HT1080 (cell line): ENCODE measurements at places on chromosomes 1 and 21.
A peak's percentile ranks its signal among the peaks of the same experiment; 100 is the strongest.

DNA sequence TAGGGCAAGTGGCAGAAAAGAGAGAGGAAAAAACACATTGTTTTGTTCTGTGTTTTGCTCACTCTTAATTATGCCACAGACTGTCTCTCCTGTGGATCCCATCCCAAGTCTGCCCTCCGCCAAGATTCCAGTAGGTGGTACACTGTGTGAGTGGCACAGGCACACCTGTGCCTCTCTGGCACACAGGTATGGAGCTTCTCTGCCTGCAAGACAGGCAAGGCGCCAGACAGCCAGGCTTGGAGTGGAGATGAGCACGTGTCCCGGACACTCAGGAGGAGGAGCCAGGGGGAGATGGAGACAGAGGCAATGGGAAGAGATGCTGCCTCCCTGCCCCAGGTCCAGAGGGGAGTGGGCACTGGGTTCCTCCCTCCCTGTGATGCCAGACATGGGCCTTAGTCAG, 6.5 kb upstream of the GRIK3 start:
- DNase-seq, result no peak

- DNase-seq, result no peak
Measured at GRCh38 chr1:17056551-17056950, 2.7 kb upstream of the SDHB start.

DNA sequence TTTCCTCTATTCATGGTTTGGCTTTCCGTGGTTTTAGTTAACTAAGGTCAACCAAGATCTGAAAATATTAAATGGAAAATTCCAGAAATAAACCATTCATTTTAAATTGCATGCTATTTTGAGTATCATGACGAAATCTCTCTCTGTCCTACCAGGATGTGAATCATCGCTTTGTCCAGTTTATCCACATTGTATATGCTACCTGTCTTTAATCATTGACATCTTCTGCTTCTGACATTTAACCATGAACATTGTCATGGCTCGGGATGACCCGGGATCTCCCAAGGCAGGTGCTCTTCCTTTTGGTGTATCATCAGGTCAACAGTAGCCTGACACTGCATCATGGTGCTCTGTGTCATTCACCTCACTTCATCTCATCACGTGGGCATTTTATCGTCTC, 125.5 kb upstream of the HNRNPU start:
- DNase-seq, result peak; percentile 48

DNA sequence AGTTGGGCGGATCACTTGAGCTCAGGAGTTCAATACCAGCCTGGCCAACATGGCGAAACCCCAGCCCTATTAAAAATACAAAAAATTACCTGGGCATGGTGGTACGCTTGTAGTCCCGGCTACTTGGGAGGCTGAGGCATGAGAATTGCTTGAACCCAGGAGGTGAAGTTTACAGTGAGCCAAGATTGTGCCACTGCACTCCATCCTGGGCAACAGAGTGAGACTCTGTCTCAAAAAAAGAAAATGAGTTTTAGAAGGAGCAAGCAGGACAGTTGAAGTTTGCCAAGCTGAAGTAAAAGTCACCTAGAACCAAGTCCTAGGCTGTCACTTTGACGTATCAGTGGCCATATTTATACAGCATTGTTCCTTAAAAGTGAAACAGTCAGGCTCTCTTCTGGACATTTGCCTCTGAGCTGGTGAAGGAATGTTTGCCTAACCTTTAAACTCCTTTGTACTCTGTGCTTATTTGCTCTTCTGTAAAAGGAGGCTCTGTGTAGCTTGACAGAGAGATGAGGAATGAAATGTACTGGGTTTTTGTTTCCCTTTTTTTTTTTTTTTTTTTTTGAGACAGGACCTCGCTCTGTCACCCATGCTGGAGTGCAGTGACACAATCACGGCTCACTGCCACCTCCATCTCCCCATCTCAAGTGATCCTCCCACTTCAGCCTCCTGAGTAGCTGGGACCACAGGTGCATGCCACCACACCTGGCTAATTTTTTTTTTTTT, 2.8 kb downstream of the RAB4A start:
- no peak for DNase-seq

GRCh38 chr1:245589316-245589715, 434.5 kb downstream of the KIF26B start:
- DNase-seq, result no peak

DNA sequence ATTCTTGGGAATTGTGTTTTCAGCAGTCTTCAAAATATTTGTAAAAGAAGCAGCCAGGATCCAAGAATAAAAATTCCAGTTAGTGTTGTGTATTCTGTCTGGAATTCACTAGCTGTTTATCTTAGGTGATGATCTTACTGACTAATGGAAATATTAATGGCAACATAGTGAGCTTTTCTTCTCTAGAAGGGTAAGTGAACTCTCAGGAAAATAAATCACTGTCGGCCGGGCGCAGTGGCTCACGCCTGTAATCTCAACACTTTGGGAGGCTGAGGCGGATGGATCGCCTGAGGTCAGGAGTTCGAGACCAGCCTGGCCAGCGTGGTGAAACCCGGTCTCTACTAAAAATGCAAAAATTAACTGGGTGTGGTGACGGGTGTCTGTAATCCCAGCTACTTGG, 87.4 kb upstream of the KIF1B start:
- no peak for DNase-seq

- DNase-seq, result no peak
Measured at GRCh38 chr1:231124746-231125145, 37.1 kb upstream of the TRIM67 start.

DNA sequence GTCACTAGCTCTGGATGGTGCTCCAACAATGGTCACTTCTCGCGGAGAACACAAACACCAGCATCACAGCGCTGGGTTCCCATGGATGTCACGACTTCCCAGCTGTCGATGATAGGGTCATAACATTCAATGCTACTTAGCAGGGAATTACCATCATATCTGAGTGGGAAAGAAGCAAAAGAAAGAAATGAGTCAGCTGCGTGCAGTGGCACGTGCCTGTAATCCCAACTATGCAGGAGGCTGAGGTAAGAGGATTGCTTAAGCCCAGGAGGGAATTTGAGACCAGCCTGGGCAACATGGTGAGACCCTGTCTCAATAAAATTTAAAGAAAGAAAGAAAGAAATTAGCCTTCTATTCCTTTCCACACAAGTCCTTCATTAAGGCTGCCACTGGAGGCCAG, 3.6 kb upstream of the RABIF start:
- DNase-seq, result no peak

DNA sequence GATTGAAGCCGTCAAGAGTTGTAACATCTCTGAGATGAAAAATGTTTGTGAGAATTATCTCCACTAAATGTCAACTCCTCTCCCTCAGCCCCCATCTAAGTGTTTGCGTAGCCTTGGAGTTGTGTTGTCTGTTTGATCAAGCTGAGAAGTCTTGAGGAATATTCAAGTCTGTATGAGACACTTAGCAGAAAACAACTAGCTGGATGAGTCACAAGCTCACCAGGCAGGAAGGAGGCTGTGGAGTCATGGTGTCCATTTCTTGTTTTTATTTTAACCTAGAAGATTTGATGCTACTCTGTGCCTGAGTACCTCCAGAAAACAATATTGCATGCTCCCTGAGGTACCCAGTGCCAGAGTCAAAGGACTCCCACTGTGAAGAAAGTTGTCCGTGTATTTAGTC, 211.6 kb upstream of the PLXNA2 start:
- DNase-seq, result peak; percentile 78

DNA sequence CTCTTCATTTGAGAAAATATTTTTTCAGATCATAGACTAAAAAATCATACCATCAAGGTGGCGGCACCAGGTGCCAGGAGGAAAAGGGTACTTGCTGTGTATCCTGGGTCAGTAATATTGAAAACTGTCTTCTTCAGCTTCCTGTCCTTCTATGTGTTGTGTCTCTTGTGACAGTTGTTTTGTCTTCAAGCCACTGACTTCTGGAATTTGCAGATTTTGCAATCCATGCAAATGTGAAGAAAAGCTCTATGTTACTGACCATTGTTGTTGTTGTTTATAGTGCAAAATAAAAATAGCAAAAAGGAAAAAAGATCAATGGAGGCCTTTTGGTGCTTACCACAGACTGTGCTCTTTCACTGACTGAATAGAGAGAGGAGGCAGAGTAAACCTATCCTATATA, 83.2 kb upstream of the RHOU start:
- no peak for DNase-seq

DNA sequence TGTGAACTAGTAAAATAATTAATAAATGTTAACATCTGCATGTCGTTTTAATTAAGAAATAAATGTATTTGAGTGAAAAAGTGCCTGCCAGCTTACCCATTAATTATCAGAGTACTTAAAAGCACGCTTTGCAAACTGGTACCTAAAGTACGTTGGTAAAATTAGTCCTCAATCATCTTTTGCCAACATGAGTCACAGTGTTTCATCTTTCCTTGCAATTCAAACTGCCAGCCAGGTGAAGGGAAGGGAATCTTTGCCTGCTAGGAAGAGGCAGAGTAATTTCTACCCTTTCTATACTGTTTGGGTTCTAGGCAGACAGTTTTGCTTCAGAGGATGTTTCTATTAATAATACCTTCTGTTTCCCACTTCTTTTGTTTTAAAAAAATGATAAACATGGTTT, 57.2 kb upstream of the CNIH3 start:
- DNase-seq, result no peak

DNA sequence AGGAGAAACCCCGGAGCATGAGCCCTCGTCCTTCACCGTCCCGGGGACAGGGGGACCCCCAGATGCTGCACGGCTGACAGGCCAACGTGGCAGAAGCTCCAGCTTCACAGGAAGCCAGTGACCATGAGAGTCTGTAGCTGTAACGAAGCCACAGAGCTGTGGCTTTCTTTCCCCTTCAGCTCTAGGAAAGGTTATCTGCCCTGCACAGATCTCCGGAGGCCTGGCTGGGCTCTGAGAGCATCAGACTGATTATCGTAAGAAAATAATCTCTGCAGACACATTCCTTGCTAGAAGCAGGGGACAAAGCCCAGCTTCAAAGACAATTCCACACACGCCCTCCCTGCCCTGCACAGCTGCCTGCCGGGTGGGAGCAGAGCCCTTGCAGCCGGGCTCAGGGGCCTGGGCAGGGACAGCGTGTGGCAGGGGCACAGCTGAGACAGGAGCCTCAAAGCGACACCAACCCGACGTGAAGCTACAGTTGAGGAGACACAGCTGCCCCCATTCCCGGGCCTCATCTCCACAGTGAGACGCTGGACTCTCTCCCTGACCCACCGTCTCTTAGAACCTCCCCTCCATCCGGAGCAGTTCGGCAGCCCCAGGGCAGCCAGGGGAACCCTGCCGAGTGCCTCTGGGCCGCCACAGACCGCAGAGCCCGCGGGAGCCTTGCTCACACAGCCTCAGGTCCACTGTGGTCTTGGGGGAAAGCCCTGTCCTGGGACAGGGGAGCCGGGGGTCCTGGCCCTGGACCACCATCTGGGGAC, 30.6 kb downstream of the POFUT2 start:
- no peak for DNase-seq

DNA sequence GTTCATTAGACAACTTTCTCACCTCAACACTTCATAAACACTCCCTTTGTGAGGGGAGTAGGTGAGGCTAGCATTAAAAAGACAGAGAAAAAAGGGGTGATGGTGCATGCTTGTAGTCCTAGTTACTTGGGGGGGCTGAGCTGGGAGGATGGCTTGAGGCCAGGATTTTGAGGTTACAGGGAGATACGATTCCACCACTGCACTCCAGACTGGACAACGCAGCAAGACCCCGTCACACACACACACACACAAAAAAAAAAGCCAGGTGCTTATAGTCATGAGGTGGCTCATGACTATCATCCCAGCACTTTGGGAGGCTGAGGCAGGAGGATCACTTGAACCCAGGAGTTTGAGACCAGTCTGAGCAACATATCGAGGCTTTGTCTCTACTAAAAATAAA, 29.6 kb downstream of the GON4L start:
- no peak for DNase-seq

- no peak for DNase-seq
Measured at GRCh38 chr1:167065471-167065870, 24.7 kb downstream of the GPA33 start.

GRCh38 chr21:33293811-33294216, 27.6 kb downstream of the IL10RB start:
- DNase-seq, result no peak

GRCh38 chr21:29638138-29638537, 301.7 kb downstream of the GRIK1 start:
- DNase-seq, result no peak

GRCh38 chr1:193309936-193310475, 123.6 kb upstream of the B3GALT2 start:
- DNase-seq, result no peak

DNA sequence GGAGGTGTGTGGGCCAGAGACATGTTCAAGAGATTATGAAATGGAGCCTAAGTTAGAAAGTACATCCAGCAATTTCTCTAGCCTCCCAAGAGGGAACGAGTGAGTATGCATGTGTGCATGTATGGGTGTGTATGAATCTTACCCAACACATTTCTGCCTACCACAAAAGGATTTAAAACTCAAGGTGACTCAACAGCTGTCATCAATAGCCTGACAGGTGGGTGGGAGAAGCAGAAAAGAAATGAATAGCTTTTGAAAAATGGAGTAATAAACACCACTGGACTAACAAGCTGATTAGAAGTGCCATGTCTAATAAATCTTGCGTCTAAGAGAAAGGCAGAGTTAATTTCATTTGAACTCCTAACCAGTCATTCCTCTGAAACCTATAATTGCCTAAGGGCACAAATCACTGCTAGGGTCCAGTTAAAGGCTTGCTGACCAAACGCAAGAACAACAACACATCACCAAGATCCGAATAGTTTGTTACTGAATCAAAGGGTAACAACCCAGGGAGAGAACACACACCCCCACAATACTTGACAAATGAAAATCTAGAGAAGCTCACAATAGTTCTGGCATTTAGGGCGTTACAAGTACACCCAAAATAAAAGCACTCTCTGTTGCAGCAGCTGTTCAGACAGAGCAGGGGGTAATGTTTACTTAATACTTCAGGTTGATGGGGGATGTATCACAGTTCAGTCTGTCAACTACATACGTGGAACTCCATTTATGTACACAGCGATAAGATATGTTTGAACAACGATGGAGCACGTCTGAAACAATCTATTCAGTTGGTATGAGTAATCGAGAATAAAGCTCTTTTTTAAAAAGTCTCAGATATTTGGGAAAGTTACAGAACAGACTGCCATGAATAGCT, 1.4 kb downstream of the KIAA0319L start:
- peak; percentile 60 for DNase-seq

DNA sequence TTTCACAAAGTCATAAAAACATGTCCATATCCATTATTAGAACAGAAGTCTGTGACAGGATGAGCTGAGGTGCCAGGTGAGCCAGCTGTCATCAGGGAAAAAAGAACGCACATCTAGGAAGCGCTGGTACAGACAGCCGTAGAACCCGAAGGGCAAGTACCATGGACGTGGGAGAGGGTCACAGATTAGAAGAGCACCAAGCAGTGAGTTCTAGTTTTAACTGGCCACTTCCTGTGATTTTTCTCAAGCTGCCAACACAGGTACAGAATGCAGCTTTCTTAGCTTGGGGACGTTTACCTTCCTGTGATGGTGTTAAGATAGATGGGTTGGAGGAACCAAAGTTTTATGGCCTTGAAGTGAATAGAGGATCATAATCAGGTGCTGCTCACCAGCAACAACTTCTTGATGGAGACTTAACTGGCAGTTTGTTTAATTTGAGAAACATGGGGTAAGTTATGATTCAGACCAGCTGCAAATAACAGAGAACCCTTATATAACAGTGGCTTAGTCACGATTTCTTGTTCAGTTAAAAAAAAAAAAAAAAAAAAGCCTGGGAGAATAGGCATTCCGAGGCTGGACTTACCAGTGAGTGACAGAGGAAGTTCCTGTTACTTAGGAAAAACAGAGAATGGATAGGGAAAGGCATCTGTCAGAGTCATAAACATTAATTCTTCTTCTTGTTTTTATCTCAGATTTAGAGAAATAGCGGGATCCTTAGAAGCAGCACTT, 30.9 kb downstream of the AGT start:
- peak; percentile 90 for DNase-seq

- DNase-seq, result no peak
Measured at GRCh38 chr1:16109571-16109970, 36.1 kb upstream of the FAM131C start.
